ENCODE measurements at places on chromosomes 13 and 19. TPM values are rescaled to one million over a fixed set of nuclear protein-coding genes. Genes with fewer than 3 reads are reported as not detected.

GRWD1 gene
- 90.6 TPM for total RNA-seq

PCSK4 gene
- total RNA-seq, result 1.6 TPM

ZNF700 gene
- 12.6 TPM for total RNA-seq

FUT3 gene
- total RNA-seq, result not detected

URI1 gene
- 64.3 TPM for total RNA-seq

KCNC3 gene
- 20.3 TPM for total RNA-seq

DKKL1 gene
- total RNA-seq, result not detected

SHD gene
- not detected for total RNA-seq

USHBP1 gene
- total RNA-seq, result 0.30 TPM

URAD gene
- not detected for total RNA-seq

ASPDH gene
- total RNA-seq, result not detected

RNF17 gene
- not detected for total RNA-seq

GJB2 gene
- 3.6 TPM for total RNA-seq

CNFN gene
- not detected for total RNA-seq

ERICH4 gene
- not detected for total RNA-seq

ZNF845 gene
- 6.1 TPM for total RNA-seq

NFIX gene
- total RNA-seq, result 8.3 TPM

ZNF541 gene
- not detected for total RNA-seq

IGFL3 gene
- total RNA-seq, result not detected

ONECUT3 gene
- total RNA-seq, result not detected

LILRB3 gene
- not detected for total RNA-seq

CCDC8 gene
- total RNA-seq, result not detected

C19orf73 gene
- total RNA-seq, result 2.5 TPM
